NCI-H1436 (cell line): ENCODE measurements at places on chromosomes 3 and 15.
A peak's percentile ranks its signal among the peaks of the same experiment; 100 is the strongest.

- DNase-seq = no peak
These were observed 6.9 kb upstream of the GHRL start for GRCh38 chr3:10299679-10300078.

DNA sequence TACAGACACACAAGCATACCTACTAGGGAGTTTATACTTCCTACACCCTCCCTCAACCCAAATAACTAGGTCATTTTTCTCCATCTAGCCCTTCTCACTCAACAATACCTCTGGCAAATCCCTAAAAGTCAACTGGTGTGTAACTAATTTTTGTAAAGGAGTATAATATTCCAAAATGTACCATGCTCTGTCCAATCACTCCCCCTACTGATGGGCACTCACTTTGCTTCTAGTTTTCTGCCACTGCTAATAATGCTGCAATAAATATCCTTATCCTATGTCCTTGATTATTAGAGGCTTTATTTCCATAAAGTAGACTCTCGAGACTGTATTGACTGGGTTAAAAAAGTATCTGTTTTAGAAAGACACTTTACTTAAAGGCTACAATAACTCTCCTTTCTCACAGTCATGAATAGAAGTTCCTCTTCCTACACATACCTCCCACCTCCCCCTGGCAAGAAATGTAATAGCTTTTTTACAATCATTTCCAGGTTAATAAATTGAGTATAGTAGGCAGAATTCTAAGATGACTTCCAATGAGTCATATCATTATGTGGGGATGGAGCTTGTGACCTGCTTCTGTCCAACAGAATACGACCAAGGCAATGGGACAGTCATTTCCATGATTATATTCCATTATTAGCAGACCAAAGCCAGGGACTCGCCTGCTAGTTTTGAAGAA lies 30.0 kb downstream of the SHQ1 start:
- no peak for DNase-seq

DNA sequence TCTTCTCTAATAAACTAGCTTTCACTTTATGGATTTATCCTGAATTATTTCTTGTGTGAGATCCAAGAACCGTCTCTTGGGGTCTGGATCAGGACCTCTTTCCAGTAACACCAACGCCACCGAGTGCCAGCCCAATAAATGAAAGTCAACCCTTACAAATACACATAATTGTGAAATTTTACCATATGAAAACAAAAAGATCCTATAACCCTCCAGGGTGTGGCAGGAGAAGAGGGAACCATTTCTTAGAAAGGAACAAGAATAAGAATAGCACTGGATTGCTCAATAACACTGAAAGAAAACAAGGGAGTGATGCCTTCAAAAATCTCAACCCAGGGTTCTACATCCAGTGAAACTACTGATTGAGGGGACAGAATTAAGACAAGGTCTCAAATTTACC lies 51.6 kb upstream of the ACKR4 start:
- DNase-seq = no peak

GRCh38 chr3:180855364-180855763 lies 57.1 kb upstream of the FXR1 start:
- peak; percentile 18 for DNase-seq

DNA sequence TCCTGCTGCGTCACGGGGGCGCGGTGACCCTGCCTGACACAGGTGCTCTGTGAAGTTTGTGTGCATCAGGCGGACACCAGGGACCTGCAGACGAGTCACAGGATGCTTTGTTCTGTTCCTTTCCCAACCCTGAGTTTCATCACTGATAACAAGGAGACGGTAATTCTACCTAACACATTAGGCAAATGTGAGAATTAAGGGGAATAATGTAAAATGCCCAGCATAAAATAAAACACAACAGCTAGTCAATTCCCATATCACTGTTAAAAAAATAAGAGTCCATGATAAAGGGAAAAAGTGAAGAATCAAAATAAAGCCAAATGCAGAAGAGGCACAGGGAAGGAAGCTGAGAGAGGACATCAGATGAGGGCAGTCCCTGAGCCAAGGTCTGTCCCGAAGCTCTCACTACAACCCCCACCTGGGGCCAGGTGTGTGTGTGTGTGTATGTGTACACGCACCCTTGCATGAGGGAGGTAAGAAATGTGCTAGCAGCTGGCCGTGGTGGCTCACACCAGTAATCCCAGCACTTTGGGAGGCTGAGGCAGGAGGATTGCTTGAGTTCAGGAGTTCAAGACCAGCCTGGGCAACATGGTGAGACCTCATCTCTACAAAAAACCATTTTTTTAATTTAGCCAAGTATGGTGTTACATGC lies 27.5 kb downstream of the PLA2G4D start:
- no peak for DNase-seq

GRCh38 chr3:196140224-196140623 lies 58.3 kb upstream of the TFRC start:
- no peak for DNase-seq

DNA sequence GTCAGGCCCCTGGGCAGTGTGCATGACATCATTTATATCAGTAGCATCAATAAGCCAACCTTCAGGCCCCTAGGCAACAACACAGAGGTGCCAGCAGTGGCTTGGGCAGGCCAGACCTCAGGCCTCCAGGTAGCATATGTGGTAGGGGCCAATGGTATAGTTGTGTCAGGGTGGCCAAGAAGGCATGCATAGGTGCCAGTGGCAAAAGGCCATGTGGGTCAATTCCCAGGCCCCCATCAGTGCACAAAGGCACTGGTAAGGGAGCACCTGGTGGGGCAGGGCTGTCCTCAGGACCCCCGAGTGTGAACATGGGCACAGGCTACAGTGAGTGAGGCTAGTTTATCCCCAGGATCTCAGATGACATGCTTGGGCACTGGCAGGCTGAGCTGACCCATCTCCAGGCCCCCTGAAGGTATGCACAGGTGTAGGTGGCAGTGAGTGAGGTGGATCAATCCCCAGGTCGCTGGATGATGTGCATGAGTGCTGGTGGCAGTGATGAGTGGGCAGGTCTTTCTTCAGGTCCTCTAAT lies 244.1 kb upstream of the ZNF385D start:
- no peak for DNase-seq

DNA sequence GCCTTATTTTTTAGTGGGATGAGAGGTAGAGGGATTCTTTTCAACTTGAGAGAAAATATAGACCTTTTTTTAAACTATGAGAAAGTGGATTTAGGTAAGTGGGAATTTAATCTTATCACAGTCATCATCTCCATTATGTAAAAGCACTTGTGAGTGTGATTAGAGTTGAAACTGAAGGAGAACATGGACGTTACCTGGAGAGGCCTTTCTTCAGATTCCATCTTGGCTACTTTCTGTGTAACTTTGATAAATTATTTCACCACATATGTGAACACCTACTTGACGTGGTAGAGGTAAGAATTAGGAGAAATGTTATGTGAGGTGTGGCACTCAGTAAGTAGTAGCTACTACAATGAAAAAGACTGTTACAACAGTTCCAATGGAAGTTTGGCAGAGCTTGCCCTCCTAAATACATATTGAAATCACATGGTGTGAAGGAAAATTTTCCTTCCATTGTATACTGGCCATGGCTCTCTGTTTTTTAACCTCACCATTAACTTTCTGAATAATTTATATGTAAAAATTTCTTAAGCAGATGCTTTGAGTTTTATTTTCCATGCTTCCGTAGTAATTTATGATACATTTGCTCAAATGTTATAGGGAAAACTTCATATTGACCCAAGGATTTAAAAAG lies 193.3 kb downstream of the FNDC3B start:
- DNase-seq = no peak

- DNase-seq = no peak
These were observed 808 bp downstream of the ARRDC4 start for GRCh38 chr15:97961067-97961954.

- no peak for DNase-seq
These were observed 6.3 kb downstream of the ACAA1 start for GRCh38 chr3:38130631-38131065.

DNA sequence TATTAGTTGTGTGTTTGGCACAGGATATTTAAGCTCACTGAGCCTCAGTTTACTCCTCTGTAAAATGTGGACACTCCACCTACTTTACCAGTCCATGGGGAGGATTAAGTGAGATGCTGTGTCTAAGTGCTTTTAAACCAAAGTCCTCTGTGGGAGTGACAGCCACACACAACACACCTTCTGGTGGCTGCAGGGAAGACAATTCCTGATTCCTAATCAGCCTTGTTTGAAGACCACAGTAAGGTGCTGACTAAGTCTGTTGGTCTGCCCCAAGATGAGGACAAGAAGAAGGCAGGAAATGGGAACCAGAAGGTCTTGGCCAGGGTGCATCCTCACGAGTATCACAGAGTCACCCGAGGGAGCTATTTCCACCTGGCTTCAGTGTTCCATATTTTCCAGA lies 52.3 kb downstream of the EPHB1 start:
- DNase-seq = no peak

DNA sequence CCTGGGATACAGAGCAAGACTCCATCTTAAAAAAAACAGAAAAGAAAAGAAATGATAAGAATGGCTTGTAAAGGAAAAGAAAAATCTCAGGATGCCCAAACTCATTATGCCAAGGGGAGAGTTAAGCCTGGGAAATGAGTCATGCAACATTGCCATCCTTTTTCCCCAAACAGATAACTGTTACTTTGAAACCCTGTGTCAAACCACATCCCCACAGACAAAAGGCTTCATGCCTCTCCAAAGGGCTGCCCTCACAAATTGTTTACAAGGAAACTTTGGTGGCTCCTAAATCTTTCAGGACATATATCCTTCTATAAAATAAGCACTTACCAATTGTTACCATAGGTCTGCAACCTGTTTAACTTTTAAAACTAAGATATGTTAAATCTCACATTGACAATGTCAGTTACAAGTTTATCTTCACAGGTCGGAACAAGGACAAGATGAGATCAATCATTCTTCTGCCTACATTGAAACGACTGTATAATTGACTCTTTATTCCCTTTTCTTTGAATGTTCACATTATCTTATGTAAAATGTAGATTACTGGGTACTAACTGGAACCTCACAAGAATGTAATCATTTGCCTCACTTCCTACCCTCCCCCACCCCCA lies 18.6 kb upstream of the SENP7 start:
- no peak for DNase-seq

- DNase-seq = no peak
These were observed 77.2 kb downstream of the NBEAL2 start for GRCh38 chr3:47056705-47057104.

- DNase-seq = no peak
These were observed 786.0 kb downstream of the TUSC7 start for GRCh38 chr3:117495620-117496019.

DNA sequence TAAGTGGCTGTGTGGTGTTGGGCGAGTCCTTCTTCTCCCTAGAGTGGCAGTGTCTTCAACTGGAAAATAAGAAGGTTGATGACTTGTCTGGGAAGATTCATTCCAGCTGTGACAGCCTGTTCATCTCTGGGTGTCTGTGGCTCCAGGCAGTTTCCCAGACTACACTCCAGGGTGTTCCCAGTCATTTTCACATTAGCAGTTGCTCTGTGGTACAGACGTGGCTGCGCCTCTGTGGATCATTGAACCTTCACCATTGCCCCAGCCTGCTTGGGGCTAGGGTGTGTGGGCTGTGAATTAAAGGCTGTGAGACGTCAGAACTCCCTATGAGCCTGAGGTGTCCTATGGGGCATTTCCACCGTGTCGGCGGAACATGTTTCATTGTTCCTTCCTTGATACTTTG lies 239.6 kb upstream of the NR2E3 start:
- no peak for DNase-seq

DNA sequence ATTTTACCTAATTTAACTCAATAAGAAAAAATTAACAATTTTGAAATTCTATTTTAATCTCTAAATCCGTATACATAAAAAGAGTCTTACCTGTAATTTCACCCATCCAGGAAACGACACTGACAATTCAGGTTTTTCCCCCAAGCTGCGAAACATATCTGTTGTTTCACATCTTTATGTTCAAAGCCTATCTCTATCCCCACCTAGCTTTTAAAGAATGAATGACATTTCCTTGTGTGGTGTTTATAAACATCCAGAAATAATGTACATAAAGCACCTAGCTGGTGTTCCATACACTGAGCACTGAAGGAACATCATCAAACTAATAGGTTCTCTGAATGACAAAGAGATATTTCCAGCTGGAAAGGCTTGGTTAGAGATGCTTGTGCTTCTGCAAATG lies 867.8 kb downstream of the SQOR start:
- no peak for DNase-seq

DNA sequence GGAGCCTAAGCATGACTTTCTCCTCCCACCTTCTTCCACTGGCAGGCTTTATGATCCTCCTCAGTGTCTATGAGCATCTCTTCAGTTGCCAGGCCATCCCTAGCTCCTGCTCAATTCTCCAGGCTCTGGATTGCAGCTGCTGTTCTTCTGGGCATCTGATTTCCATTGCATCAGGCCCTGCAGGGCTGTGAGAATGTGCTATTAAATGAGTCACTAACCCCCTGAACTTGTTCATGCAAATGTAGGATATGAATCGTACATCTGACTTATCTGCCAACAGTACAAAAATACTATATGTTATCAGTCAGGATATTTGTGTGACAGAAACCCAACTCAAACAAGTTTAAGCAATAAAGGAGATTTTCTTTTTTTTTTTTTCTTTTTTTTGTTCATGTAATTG lies 11.9 kb downstream of the GPR176 start:
- no peak for DNase-seq

DNA sequence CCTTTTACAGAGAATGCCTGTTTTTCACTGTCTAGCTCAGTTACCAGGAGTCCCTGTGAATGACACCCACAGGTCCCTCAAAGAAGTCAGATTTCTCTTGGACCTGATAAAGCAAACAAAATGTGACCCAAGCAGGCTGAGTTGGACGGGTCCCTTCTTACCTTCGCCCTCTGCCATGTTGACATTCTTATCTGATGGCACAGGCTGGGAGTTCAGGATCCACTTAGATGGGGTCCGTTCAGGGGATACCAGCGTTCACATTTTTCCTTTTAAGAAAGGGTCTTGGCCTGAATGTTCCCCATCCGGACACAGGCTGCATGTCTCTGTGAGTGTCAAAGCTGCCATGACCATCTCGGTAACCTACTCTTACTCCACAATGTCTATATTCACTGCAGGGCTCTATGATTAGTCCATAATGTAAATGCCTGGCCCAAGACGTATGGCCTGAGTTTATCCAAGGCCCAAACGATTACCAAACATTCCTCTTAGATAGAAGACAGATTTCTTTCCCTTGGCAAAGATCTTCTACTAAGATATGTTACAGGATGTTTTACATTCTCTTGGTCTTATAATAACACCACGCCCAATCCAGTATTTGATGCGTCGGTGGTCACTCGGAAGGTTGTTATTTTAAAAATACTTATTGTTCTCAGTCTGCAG lies 179.1 kb downstream of the THSD4 start:
- DNase-seq = no peak

DNA sequence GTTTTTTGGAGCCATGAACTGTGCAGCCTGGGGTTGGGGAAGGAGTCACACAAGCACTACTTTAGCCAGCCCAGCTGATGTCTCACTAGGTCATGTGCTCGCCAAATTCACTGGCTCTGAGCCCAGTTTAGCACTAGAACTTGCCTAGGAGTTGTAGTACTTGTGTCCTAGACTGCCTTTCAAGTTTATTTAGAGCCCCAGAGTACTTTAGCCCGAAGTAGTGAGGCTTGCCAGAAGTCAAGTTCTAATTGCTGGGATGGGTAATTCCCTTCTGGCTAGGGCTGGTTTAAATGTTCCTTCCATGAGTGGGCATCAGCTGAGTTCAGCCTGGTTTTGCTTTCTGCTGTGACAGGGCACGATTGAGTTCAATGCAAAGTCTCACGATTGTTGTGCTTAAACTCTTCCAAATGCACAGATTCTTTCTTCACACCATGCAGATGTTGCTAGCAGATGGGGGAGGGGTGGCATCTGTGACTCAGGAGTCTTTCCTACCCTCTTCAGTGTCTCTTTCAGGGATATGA lies 228.2 kb upstream of the ZPLD1 start:
- DNase-seq = no peak
